Brain pericyte (primary cell): ENCODE measurements at places on chromosomes 6 and 20.

- DNase-seq = no peak
Measured at GRCh38 chr6:136073216-136073615, 176.9 kb downstream of the MTFR2 start.

DNA sequence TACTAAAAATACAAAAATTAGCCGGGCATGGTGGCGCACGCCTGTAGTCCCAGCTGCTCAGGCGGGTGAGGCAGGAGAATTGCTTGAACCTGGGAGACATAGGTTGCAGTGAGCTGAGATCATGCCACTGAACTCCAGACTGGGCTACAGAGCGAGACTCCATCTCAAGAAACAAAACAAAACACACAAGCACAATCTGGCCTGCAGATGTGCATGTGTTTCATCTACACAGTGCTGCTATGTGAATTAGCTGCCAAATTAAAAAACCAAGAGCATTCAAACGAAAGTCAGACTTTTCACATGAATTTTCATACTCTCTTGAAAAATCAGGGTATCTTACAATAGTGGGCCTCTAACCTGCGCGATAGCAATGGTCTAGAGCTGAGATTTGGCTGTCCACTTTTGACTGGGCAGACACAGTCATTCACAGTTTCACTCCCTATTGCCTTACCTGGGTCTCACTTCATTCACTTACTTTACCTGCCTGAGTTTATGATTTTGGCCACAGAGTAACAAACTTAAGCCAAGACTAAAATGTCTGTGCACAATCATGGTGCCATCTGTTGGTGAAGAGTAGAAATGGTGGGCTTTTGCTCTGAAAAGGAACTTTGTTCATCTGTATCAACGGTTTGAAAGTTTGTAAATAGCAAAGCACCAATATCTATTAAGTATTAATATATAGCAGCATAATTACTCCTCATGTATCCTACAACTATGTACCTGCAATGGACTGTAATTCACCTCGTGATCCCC lies 138.5 kb upstream of the UST start:
- no peak for DNase-seq

GRCh38 chr6:13116155-13116554 lies 212.2 kb downstream of the TBC1D7 start:
- no peak for DNase-seq

DNA sequence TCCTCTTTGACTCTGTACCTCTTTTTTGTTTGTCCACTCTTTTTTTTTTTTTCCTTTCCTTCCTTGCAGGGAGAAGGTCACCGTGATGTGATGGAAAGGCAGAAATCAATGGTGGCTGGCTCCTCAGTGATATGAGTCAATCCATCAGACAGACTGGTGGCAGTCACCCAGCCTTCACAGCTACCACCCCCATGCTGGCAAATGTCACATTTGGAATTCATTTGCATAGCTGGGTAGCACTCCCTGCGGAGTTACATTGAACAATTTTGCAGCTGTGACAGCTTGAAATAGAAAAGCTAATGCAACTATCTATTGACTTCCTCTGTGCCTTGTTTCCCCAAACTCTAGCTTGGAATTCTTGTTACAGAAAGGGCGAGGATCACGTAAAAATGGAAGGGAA lies 668.4 kb downstream of the C6orf118 start:
- no peak for DNase-seq

GRCh38 chr6:795046-795685 lies 102.2 kb upstream of the EXOC2 start:
- no peak for DNase-seq

DNA sequence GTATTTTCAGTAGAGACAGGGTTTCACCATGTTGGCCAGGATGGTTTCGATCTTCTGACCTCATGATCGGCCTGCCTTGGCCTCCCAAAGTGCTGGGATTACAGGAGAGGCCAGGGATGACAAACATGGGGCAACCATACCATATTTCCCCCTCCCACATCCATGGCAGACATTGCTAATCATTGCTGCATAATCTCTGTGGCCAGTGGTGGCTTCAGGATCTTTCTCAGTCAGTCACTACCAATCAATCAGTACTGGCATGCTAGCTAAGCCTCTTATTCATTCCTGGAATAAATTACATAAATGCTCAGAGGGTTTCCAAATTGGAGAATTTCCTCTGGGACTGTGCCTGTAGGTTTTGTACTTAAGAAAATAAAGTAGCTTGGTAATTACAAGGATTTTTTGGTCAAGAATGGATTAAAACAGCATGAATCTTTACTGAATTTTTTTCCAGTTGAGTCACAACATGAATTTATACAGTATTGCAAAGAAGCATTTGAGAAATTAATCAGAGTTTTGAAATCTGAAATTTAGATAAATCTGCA lies 138.1 kb downstream of the FNDC1 start:
- no peak for DNase-seq

DNA sequence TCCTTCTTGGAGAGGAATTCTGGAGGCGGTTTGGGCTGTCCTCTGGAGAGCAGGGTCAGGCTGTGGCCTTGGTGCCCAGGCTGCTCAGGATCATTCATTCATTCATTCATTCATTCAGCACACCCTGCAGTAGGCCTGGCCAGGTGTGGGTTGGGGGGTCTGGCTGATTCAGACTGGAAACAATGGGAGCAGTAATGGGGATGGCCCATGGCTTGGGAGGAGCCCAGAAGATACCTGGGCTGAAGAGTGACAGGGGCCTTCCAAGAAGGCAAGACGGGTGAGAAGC lies 31.5 kb downstream of the TOX2 start:
- no peak for DNase-seq

GRCh38 chr6:91437315-91437729 lies 850.5 kb upstream of the MAP3K7 start:
- DNase-seq = no peak

GRCh38 chr6:136677344-136677743 lies 114.9 kb downstream of the MAP3K5 start:
- DNase-seq = no peak

GRCh38 chr6:55518529-55519060 lies 60.4 kb downstream of the HMGCLL1 start:
- DNase-seq = no peak

- no peak for DNase-seq
Measured at GRCh38 chr20:5046656-5047339, 45.5 kb upstream of the SLC23A2 start.
